ENCODE measurements at places on chromosomes 2 and 18. TPM values are rescaled to one million over a fixed set of nuclear protein-coding genes. Genes with fewer than 3 reads are reported as not detected.

The SLC14A1 gene
- 2.0 TPM for total RNA-seq

DNA sequence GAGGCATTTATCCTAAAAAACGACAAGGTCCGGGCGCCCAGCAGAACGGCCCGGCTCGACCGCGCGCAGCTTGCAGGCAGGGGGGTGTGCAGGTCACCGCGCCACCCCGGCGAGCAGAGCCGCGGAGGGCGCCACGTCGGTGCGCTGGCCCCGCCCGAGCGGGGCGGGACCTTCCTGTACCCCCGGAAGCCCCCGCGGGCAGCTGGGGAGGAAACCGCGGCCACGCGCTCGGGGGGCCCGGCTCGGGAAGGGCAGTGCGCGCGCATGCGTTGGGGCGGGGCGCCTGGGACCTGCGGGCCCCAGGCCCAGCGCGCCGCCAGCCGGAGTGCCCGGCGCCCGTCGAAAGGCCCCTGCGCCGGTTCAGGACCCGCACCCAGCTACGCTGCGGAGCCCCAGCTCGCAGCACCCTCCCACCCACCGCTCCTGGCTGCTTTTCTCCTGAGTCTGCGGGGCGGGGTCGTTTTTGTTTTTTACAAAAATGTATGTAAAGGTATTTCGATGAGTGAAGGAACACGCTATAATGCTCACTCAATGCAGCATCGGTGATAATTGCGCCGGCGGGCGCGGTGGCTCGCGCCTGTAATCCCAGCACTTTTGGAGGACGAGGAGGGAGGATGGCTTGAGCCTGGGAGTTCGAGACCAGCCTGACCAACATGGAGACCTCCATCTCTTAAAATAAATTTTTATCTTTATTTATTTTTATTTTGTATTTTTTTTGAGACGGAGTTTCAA is 47.7 kb upstream of the POMC start:
- DNase-seq = peak; percentile 75

DNA sequence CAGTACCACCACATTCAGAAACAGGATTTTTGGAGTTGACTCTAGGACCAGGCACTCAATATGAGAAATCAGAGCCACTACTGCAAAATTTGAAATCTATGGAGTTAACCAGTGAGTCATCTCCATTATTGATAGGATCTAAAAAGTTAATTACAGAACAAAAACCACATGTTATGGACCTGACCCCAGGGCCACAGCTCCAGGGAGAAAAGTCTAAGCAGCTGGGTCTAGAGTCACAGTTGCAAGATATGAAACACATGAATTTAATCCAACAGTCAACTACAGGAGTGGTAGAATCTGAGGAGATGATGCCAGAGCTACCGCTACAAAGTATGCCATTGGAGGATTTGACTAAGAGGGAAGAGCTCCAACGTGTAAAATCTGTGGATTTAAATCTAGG is 13.4 kb upstream of the ZNF512 start:
- DNase-seq = peak; percentile 53

DNA sequence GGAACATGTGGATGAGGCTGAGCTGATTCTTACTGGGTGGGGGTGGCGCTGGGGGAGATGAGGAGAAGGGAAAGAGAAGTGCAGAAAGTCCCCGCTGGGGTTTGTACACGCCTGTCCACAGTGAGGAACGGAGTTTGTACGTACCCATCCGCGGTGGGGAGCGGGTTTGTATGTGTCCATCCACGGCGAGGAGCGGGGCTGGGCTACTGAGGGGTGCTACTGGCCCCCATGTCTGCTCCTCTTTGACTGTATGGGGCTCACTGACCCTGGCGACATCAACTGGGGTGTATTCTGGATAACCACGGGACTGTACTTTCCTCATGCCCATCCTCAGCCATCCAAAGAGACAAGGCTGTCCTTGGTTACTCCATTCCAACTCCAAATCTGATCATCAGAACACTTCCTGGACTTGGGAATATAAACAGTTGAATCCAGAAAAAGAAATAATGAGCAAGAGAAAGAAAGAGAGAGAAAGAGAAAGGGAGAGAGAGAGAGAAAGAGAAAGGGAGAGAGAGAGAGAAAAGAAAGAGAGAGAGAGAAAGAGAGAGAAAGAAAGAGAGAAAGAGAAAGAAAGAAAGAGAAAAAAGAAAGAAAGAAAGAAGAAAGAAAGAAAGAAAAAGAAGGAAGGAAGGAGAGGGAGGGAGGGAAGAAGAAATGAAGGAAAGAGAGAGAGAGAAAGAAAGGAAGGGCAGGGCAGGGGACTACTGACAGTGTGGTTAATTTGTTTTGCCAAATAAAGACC is 21.0 kb downstream of the MAL start:
- DNase-seq = no peak

- peak; percentile 75 for DNase-seq
These were observed 76.9 kb downstream of the AOX1 start for GRCh38 chr2:200662727-200663126.

The TNS1 gene
- 104 TPM for total RNA-seq

DNA sequence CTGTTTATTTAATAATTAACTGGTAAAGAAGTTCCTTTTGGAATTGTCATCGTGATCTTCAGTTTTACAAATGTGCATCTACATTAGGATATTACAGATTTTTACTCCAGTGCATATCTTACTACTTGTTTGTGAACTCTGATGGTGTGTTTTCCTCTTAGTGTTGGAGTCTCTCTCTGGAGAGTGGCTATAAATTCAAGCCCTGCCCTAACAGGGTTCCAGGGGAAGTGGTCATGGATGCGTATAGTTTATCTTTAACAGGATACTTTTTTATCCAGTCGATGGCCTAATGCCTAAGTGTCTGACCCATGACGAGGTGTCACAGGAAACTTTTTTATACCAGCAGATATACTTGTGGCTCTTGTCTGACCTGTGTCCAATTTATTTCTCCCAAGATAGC is 75.4 kb downstream of the CHN1 start:
- no peak for DNase-seq

The C1QL2 gene
- total RNA-seq = not detected

DNA sequence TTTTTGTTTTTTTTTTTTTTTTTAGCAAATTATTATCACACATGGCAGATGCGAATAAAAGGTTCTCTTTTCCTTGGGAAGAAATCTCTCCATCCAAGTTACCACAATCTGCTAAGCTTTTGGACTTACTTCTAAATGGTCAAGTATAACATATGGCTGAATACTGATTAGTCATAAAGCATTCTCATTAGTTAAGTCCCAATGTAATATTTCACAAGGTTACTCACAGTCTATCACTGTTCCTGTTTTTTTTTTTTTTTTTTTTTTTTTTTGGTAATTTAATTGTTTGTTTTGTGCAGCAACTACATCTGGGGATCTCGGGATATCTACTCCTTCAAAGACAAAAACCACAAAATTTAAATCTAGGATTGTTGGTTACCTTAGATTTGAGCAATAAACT is 771.7 kb downstream of the CPS1 start:
- DNase-seq = no peak

- DNase-seq = no peak
These were observed 29.6 kb downstream of the CABYR start for GRCh38 chr18:24168496-24168895.

- peak; percentile 72 for DNase-seq
These were observed 73.6 kb upstream of the COL5A2 start for GRCh38 chr2:189252991-189253675.

GRCh38 chr2:235806986-235807750 is 313.3 kb downstream of the AGAP1 start:
- DNase-seq = no peak

The ABCB11 gene
- total RNA-seq = not detected

GRCh38 chr2:10610213-10610910 is 79.4 kb downstream of the NOL10 start:
- no peak for DNase-seq

The EFHD1 gene
- total RNA-seq = not detected

The DOK6 gene
- 0.76 TPM for total RNA-seq

The C2orf78 gene
- total RNA-seq = not detected

DNA sequence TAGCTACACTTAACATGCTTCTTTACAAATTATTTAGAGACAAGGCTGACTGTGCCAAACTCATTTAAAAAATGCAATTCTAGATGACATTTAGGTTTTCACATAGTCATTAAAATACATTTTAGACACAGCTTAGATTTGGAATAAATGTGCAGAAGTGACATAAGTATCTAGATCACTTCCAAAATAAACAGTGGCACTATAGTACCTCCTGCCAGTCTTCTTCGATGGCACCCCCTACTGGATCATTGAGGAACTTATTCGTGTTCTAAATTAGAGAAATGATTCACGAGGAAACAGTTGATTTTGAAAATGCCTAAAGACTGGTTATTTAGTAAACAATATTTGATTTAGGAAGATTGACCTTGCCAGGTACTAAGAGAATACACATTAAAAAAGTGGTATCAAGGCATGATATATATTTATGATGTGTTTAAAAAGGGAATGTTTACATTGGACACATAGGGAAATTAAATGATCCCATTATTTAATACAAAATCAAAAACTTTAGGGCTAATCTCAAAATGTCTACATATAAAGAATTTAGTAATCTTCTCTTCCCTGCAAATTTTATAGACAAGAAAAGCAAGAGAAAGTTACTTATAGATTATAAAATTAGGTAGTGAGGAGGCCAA is 323.9 kb downstream of the XIRP2 start:
- DNase-seq = peak; percentile 68

- no peak for DNase-seq
These were observed 3.3 kb downstream of the KCNIP3 start for GRCh38 chr2:95300450-95300849.

The LYG1 gene
- not detected for total RNA-seq

GRCh38 chr2:231063347-231063746 is 6.7 kb downstream of the PSMD1 start:
- DNase-seq = no peak

- no peak for DNase-seq
These were observed 444.4 kb upstream of the SLC39A10 start for GRCh38 chr2:195212586-195212985.

DNA sequence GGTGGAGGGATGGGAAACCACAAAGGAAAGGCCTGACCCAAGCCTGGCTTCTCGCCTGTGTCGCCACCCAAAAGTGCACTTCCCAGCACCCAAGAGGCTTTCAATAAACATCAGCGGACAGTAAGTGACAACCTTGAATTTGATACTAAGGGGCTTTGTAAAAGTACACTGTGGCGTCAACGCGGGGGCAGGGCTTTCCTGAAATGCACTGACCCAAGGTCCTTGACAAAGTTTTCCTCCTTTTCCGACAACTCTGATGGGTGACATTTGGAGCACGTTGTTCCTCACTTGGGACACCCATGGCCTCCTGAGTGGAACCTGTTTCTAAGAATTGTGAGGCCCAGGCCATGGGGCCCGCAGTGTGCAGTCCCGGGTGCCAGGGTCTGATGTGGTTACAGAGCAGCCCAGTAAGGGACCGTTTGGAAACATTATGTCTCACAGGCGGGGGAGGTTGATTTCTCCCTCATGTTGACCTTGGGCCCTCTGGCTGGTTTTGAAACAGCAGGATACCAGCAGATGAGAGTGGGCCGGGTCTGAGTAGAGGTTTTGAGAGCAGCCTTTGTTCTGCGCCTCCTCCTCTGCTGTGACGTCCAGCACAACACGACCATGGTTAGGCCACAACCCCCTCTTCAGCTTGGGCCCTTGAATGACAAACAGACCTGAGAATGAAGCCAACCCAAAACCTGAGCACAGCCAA is 2.8 kb upstream of the ZBTB14 start:
- no peak for DNase-seq

GRCh38 chr2:69796174-69796573 is 33.3 kb upstream of the GMCL1 start:
- DNase-seq = peak; percentile 11

- DNase-seq = peak; percentile 32
These were observed 75.5 kb upstream of the ZNF532 start for GRCh38 chr18:58788971-58789875.

- DNase-seq = no peak
These were observed 144.8 kb upstream of the CYP26B1 start for GRCh38 chr2:72292433-72292832.

DNA sequence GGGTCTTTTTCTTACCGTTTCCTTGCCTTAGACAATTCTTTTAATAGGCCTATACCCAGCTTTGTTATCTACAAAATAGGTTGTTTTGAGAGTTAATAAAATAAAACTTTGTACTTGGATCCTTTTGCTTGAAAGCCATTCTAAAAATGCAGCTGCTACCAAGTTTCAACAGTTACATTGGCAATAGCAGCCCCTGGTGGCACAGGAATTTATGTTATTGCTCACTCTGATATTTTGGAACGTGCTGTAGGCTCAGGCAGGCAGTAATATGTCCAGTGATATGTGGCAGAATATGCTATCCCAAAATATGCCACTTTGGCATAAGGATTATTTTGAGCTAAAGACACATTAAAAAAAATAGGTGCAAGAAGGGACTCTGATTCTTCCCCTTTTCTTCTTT is 6.7 kb upstream of the COMMD1 start:
- peak; percentile 47 for DNase-seq

The GPBAR1 gene
- total RNA-seq = not detected

- DNase-seq = no peak
These were observed 45.7 kb downstream of the PMAIP1 start for GRCh38 chr18:59945544-59945943.

The ZNF892 gene
- total RNA-seq = 1.9 TPM

The WDR33 gene
- total RNA-seq = 16.9 TPM

The LHCGR gene
- total RNA-seq = not detected

The C2orf92 gene
- 3.4 TPM for total RNA-seq

The ZNF532 gene
- total RNA-seq = 19.0 TPM

The GMPPA gene
- 72.2 TPM for total RNA-seq

DNA sequence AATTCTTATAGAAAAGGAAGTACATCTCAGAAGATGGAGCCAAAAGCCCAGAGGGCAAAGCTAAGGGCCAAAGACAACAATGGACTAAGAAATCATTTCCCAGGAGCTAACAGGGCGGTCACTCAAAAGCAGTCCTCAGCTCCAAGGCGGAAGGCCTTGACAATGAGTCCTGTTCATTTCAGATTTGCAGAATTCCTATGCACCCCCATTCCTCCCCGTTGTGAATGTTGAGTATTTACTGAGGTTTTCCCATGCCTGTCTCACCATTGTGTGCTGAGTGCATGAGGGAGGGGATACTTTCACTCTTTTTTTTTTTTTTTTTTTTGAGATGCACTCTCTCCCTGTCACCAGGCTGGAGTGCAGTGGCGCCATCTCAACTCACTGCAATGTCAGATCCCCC is 18.8 kb upstream of the DTNB start:
- no peak for DNase-seq

The VWA3B gene
- total RNA-seq = not detected

DNA sequence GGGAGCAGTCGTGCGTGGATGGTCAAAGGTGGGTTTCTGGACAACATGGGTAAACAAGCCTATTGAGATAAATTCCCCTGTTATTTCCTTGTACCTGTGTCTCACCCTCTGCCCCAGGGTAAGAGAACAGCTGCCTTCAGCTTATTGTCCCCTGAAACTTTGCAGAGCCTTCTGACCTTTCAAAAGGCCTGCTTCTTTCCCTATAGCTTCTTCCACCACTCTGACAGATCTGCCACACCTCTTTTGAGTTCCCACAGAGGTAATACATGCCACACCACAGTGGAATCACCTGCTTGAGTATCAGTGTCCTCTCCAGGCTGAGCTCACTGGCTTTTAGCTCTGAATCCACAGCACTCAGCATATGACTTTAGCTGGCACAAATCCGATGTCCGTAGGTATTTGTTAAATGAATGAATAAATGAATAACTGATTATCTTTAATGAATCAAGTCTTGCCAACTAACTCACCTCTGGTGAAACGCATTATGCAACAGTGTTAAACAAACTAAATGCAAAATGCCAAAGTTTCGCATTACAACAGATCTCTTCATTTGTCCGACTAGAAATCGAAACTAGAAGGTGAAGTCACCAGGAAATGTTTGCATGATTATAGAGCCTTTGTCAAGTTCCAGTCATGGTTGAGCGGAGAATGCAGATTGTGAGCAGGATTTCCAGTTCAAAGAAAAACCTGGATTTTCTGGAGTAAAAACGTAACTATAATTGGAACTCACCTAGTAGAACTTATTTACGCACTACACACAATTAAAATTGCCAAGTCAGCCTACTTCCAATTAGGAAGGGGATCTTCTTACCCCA is 16.4 kb downstream of the DYNAP start:
- peak; percentile 19 for DNase-seq
